NCI-H146 (cell line): ENCODE measurements at places on chromosomes 1 and 21.

- DNase-seq, result no peak
Measured at GRCh38 chr1:206128196-206128595, 11.0 kb upstream of the AVPR1B start.

GRCh38 chr1:41892301-41892781 lies 26.4 kb downstream of the HIVEP3 start:
- no peak for DNase-seq

GRCh38 chr21:45011426-45011825 lies 63.0 kb upstream of the ADARB1 start:
- no peak for DNase-seq

- no peak for DNase-seq
Measured at GRCh38 chr1:227544067-227545050, 19.0 kb upstream of the ZNF678 start.

DNA sequence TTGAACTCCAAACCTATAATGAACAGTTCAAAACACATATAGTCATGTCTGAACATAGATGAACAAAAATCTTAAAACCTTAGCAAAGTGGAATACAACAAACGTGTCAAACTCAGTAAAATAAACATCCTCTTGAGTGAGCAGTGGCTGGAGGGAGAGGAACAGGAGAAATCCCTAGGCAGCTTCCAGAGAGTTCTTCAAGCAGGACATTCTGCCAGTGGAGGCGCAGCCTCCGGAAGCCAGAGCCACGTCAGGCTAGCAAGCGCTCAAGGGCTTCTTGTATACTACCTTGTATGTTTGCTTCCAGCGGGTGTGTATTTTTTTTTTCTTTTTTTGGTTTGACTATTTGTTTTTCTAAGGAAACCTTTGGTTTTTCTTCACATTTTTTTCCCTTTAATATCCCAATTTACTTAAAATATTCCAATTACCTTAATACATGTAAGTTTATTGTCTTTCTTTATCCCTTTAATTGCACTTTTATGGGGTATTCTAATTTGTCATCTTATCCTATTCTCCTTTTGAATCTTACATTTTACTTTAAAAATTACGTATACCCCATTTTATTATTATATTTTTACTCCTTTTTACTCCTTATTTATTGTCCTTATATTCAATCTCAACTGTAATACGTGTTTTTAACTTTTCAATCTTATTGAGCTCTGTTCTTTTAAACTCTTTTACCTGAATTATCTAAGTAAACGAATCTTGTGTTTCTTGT lies 42.0 kb downstream of the COLGALT2 start:
- DNase-seq, result no peak

GRCh38 chr1:94042388-94042787 lies 78.6 kb downstream of the ABCA4 start:
- DNase-seq, result no peak
